Cardiac septum (tissue), 1 donor: ENCODE measurements at places on chromosomes 6 and 20. TPM values are rescaled to one million over a fixed set of nuclear protein-coding genes. Genes with fewer than 3 reads are reported as not detected.

Gene RSPO4
- not detected for total RNA-seq

Gene CPXM1
- total RNA-seq = 0.19 TPM

Gene ATP9A
- 25.4 TPM for total RNA-seq

Gene SUMO4
- 1.3 TPM for total RNA-seq

Gene SLC17A1
- not detected for total RNA-seq

Gene ECT2L
- 10.5 TPM for total RNA-seq

Gene ADTRP
- total RNA-seq = not detected

Gene EYA4
- 24.2 TPM for total RNA-seq

Gene DOK5
- 26.3 TPM for total RNA-seq

Gene MYLK4
- total RNA-seq = 0.51 TPM
